ENCODE measurements at places on chromosomes 3 and 15.

DNA sequence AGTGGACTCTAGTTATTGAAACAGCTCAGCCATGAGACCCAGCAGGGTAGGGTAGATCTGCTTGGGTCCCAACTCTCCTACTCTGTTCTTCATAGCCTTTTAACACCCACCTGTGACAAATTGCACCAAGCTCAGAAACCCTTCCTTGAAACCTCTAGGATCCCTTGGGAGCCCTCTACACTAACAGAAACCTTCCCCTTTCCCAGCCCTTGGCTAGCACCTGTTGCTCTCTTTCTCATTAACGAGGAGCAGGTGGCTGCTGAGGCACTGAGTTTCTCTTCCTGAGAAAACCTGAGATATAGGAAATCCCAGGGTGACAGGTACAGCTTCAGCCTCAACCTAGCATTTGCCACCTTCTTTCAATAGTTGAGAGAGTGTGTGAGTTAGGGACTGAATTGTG lies 88.3 kb upstream of the CLSTN2 start:
- no peak for DNase-seq

GRCh38 chr3:129018751-129019150 lies 17.6 kb downstream of the EFCC1 start:
- DNase-seq = no peak

- no peak for DNase-seq
Observed at GRCh38 chr3:187025656-187026316, 95.5 kb downstream of the ST6GAL1 start.

GRCh38 chr15:100934726-100935125 lies 15.6 kb downstream of the LRRK1 start:
- no peak for DNase-seq

DNA sequence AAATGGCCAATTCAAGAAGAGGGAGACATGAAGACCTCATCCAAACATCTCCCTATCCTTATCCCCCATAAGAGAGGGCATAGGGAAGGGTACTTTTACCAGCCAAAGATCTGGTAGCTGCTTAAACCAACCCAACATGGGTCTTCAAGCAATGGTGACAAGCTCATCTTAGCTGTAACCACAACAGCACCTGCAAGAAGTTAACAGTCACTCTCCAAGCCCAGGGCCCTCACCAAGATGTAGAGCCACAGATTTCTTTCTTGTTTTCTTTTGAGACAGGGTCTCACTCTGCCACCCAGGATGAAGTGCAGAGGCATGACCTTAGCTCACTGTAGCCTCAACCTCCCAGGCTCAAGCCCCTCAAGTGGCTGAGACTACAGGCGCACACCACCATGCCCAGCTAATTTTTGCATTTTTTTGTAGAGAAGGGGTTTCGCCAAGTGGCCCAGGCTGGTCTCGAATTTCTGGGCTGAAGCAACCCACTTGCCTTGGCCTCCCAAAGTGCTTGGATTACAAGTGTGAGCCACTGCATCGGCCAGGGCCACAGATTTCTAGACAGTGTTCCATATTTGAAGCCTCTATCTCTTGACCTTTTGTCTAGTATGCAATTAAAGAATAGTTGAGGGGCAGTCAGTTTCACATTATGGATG lies 57.1 kb downstream of the DHX30 start:
- no peak for DNase-seq

DNA sequence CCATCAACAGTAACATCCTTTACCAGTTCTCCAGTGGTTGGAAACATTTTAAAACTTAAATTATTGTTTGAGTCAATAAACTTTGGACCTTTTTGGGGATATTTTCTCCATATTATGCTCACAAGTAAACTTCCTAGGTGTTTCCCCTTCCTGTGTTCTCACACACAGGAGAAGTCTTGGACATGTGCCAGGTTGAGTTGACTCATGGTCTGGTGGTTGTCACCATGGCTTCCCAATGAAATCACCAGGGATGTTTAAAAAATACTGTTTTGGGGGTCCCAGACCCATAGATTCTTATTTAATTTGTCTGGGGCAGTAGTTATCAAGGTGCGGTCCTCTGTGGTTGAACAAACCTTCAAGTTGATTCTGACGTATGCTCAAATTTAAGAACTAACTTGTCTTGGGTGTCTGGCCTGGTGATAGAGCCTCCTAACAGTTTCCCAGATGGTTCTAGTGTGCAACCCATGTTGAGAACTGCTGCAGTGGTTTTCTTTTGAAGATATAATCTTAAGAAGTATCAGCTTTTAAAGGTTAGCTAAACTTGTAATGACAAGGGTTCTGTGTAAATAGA lies 291.8 kb downstream of the EDEM1 start:
- DNase-seq = no peak

DNA sequence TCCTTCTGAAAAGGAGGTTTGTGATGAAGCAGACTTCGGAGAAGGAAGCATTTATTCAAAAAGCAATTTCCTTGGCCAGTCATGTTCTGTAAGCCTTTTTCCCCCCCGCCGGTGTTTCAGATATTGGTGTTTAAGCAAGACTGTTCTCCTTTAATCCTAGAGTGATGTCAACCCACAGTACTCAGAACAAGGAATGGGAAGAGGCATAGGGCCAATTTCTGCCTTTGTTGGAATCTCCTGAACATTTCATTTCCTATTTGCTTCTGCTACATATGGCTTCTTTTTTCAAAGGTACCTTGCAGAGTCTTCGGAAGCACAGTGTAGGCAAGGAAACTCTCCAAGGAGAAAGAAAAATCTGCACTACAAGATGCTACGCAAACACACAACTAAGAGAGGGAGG lies 713.1 kb upstream of the CFAP20DC start:
- no peak for DNase-seq

- no peak for DNase-seq
Observed at GRCh38 chr15:95162967-95163531, 931.7 kb downstream of the MCTP2 start.

DNA sequence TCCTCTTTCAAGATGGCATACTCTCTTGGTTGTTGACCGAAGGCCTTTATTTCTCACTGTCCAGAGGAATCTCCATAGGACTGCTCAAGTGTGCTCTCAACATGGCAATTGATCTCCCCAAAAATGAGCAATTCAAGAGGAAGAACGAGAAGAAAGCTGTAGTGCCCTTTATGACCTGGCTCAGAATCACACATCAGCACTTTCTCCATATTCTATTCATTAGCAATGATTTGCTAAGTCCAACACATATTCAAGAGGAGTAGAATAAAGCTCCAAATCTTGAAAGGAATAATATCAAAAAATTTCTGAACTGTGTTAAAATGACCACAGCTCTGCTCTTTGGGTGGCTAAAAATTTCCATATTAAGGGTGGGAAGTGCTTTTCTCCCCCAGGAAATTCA lies 151.6 kb upstream of the SYNPR start:
- no peak for DNase-seq

- no peak for DNase-seq
Observed at GRCh38 chr3:112770032-112770626, 76.5 kb downstream of the CD200R1L start.

GRCh38 chr3:36444909-36445308 lies 64.6 kb downstream of the STAC start:
- no peak for DNase-seq

DNA sequence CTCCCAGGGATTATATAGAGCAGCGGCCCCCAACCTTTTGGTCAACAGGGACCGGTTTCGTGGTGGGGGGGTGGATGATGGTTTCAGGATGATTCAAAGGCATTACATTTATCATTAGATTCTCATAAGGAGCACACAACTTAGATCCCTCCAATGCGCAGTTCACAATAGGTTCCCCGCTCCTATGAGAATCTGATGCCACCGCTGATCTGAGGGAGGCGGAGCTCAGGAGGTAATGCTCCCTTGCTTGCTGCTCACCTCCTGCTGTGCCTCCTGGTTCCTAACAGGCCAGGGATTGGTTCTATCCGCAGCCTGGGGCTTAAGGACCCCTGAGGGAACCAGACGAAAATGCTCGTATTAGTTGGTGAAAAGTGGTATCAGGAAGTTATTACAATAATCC lies 1.3 kb upstream of the HACD2 start:
- DNase-seq = no peak

DNA sequence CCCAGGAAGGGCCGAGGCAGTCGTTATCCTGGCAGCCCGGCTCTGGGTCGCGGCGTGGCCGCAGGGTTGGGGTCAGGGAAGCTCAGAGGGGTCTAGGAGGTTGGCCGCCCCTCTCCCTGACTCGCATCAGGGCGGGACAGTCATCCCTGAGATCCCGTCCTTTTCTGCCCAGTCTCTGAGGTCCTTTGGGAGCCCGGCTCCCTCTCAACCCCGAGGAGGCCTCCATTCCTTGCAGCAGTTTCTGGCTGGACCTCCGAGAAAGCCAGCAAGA lies 495 bp downstream of the HYAL2 start:
- no peak for DNase-seq

GRCh38 chr3:119034256-119035013 lies at the start of gene IGSF11:
Gene IGSF11, minus strand, starts transcription at chr3:119034846. Its CDS starts 264 bp downstream, at chr3:119034582.
- DNase-seq = peak; percentile 13

DNA sequence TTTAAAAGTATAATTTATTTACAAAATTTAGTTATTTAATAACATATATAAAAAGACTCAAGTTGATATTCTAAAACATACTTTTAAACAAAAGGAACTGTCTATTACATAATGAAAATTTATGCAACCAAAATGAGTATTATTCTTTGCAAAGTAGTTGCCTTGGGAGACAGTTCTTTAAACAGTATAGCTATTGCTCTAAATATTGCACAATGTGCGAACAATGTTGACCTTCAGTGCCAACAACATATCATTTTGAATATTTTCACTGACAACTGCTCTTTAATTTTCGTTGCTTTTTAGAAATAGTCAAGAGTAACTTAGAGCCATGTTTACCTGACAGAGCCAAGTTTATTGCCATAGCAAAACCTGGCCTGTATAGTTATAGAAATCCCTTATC lies 124.9 kb downstream of the ZBTB20 start:
- no peak for DNase-seq

- DNase-seq = no peak
Observed at GRCh38 chr3:16359331-16359730, 94.3 kb downstream of the OXNAD1 start.

- no peak for DNase-seq
Observed at GRCh38 chr3:183291497-183292031, 38.5 kb downstream of the B3GNT5 start.

Data from stimulated activated CD8-positive, alpha-beta memory T cell treated with anti-CD3 and anti-CD28 coated beads, Interleukin-2, amount 100 ng/mL, for 1 hour (primary cell).